NCI-H146 (cell line): ENCODE measurements at places on chromosomes 12 and 14.

- no peak for DNase-seq
Measured at GRCh38 chr14:57295239-57295638, 26.5 kb downstream of the AP5M1 start.

DNA sequence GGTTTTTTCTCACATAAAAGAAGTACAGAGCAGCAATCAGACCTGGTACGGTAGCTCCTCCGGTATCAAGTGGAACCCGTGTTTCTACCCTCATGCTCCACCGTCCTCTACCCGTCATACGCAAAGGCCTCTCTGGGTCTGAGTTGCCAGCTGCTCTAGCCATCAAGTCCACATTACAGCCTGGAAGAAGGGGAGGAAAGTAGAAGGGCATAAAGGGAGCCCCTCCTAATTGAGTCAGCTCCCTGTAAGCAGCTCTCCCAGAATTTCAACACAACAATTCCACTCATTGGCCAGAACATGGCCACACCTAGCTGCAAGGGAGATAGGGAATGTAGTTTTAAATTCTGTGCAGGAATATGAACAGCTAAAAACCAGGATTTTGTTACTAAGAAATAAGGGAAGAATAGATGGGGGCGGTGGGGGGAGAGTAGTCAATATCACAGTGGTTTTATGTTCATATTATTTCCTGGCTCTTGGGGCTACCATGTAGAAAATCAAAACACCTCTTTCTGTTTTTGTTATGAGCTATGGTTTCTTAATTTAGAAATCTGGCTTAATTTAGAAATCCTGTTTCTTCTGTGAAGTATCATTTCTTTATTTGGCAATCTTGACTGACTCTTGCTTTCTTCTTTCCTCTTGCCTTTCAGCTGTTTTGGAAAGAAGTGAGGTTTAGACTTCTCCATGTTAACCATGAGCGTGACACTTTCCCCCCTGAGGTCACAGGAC is 103.9 kb downstream of the AKAP6 start:
- no peak for DNase-seq

- DNase-seq = no peak
Measured at GRCh38 chr12:40515041-40515816, 177.0 kb upstream of the CNTN1 start.

- peak; percentile 54 for DNase-seq
Measured at GRCh38 chr12:113619202-113619601, 147.5 kb upstream of the LHX5 start.

- no peak for DNase-seq
Measured at GRCh38 chr14:22225516-22226140, 363.4 kb downstream of the DAD1 start.

DNA sequence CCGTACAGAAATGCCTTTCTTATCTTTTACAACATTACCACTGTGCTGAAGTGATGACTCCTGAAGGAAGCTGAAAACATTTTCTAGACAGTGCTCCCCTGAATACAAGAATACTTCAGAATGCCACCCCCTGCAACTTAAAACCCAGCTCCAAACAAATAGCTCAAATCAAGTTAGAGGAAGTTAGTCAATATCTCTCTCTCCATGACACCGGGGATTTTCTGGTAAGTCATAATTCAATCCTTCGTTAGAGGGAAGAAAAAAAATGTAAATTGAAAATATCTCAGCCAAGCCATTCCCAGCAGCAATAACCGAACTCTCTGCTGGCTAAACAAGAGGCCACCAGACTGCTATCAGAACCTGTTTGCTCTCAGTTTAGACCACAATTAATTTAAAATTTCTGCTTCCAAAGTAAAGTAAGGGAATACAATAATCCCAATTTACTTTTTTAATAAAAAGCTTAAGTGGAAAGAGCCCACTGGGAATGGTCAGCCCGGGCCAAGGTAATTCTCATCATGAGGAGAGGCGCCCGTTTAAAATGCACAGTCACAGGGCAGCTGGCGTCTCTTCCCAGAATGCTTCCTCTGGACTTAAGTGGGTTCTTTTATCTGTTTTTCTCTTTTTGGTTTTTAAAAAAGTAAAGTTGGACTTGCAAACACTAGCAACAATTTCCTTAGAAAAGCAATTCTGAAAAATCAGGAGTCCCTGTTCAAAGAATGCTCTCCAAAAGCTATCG is 710.1 kb upstream of the STXBP6 start:
- no peak for DNase-seq

DNA sequence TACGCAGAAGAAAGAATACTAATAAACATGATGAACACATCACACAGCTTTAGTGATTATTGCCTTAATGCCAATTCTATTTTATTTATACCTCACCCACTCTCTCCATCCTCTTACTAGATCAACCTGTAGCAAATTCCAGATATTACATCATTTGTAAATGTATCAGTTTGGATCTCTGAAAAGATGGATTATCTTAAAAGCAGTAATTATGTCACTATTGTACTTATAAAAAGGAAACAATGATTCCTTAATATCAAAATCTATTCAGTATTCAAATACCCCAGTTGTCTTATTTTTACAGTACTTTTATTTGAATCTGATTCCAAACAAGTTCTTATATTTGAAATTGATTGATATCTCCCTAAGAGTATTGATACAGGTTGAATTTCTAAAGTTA is 892.8 kb upstream of the MDGA2 start:
- DNase-seq = no peak

GRCh38 chr14:69041783-69042182 is 62.7 kb upstream of the ACTN1 start:
- DNase-seq = no peak

DNA sequence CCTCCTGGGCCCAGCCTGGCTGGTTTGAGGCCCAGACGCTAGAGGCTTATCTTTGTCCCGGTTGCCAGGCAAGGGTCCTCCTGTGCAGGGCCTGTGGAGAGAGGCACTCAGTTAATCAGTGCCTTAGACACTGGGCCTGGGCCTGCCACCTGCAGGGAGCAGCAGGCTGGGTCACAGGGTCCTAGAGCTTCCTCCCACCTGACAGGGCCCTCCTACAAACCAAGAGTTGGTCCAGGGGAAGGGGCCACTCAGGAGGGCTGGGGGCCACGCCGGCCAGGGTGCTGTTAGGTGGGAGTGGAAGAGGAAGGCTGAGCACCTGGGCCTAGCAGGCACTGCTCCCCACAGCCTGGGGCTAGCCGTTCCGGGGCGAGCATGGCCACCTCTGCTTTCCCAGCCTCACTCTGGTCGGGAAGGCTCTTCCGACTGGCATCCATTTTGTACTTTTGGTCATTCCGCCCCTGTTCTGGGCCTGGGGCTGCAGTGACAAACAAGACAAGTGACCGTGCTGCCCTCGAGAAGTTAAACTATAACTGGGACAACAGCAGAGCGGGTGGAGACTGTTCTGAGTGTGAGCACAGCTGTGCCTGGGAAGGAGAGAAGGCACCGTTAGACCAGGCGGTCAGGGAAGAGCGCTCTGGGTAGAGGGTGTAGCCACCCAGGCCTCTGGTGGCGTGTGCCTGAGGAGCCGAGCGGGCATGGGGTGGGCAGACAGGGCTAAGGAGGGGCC is 27.2 kb downstream of the FBRSL1 start:
- DNase-seq = no peak

DNA sequence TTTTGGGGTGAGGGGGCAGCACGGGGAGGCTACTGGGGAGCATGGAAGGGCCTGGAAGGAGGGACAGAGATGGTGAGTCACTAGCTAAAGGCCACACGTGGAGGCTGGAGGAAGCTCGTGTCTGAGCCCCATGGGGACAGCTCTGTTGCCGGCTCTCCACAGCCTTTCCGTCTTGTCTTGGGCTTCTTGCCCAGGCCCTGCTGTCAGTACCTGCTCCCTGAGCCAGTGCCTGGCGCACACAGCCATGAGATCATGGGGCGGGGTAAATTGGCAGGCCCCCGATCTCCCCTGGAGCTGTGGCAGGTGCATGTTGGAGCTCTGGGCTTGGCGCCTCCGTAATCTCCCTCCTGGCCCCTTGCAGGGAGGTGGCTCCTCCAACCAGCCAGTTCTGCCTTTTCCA is 16.1 kb upstream of the KRT80 start:
- peak; percentile 88 for DNase-seq

- peak; percentile 80 for DNase-seq
Measured at GRCh38 chr12:21502164-21502496, 541 bp downstream of the GOLT1B start.

GRCh38 chr12:64270411-64270810 is 48.3 kb upstream of the KICS2 start:
- DNase-seq = no peak

DNA sequence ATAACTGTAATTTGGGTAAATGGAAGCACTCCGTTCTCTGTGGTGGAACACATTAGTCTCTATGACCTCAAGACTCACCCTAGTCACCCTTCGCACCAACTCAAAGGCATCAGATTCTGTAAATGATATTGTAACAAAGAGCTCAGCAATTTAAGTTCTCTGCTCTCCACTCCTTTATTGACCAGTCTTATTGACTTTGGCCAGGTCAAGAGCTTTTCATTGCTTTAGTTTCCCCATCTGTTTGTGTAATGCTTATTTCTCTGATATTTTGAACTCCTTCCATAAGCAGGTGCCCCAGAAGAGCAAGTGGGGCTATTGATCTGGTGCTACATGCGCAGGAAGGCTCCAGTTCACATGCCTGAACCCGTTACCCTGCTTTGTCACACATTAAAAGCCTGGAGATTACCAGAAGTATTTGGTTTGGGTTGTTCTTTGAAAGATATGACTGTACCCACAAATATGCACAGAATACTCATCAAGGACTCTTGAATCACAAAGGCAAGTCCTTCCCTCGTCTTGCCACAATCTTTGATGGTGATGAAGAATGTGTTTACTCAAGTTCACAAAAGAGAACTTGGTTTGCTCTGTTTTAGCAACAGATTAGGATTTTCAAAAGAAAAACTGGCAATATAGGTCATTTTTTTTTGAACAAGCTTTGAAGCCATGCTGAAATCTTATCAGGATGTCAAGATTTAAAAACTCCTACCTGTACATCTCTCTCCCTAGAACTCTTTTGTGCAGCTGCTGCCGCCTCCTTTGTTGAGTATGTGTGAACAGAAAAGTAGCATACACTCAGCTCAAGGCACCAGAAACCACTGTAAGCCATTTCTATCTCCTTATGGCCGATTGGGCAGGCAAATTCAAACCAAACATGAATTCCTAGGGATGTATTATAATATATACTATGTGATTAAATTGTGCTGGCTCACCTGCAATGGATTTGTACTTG is 193.9 kb downstream of the BCAT1 start:
- DNase-seq = no peak

DNA sequence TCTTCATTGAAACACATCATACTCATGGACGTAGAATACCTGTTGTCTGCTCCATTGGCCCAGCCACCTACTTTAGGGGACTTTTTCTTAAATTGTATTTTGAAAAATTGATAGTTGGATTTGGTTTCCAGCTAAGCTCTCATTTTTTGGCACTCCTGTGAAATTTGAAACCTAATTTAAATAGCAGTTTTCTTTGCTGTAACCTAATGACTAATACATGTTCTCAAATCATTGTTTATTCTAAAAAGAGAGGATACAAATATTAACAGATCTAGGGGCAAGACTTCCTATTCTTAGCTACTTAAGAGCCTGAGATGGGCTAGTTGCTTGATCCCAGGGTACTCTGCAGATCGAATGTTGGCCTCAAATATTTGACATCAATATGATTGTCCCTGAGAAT is 78.9 kb downstream of the PLEKHA5 start:
- DNase-seq = no peak

GRCh38 chr12:92408072-92408900 is 262.6 kb upstream of the BTG1 start:
- peak; percentile 39 for DNase-seq

DNA sequence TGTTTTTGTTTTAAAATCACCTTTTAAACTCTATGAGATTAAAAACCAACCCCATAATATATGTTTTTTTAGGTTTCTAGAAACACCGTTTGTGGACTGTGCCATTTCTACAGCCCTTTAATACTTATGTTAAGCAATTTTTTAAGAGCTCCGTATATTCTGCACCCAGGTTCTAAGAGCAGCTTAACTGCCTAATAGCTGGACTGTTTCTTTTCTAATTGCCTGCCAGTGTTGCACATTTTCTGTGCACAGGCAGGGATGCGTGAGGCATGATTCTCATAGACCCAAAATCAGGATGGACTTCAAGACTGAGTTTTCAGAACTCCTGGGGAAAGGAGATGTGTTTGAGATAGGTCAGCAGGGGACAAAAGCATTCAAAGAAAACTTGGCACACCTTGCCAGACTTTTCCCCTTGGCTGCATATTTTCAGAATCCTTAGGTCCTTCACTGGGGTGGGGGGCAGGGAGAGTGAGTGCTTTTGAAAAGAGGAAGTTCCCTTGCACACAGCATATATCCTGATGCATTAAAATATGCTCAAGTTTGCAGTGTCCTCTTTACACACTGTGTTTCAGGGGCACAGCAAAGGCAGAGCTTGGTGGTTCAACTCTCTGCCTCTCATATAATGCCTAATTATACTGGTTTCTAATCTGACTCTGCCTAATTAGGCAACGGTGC is 27.9 kb downstream of the TMEM30B start:
- no peak for DNase-seq

- DNase-seq = no peak
Measured at GRCh38 chr12:26056335-26056734, 68.5 kb downstream of the BHLHE41 start.
